ENCODE measurements at places on chromosomes 4 and X.

- no peak for DNase-seq
Observed at GRCh38 chrX:1598021-1598875, 6.8 kb downstream of the AKAP17A start.

- DNase-seq, result no peak
Observed at GRCh38 chrX:87517571-87518141, at the start of gene KLHL4. TSS of gene KLHL4 (plus strand) at chrX:87517802. CDS start at chrX:87517894, 92 bp downstream.

DNA sequence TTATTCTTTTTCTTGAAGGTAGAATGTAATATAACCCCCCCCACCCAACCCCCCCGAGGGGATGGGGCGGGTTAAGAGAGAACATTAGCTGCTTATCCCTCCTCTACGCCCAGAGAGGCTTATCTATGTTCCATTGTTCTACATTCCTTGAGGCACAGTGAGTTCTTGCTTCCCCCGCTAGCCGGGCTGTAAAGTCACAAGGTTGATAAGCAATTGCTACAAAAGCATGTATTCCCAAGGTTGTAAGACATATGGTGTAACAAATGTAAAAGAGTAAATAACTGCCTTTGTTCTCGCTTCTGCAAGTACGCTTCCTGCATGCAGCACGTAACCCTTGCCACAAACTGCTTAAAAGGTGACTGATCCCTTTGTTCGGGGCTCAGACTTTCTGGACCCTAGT lies 8.2 kb downstream of the DCAF8L2 start:
- no peak for DNase-seq

- DNase-seq, result peak; percentile 90
Observed at GRCh38 chr4:17561195-17561909, 15.6 kb upstream of the LAP3 start.

DNA sequence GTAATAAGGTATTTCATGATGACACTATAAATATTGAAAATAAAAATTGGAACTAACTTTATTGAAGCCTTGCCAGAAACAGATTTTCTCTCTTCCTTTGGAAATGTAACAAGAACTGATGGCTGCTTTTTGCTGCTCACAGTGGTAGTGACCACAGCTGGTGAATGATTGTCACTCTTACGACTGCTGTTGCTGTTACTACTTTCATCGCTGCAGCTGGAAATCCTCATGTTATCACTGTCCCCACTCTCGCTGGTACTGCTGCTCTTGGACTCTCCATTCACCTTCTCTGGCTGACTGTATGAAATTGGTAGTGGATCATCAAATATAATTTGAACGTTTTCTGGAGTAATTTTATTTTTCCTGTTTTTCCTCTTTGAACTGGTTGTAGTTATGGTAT lies 28.5 kb upstream of the COX18 start:
- no peak for DNase-seq

- DNase-seq, result no peak
Observed at GRCh38 chr4:54709400-54709799, 51.6 kb downstream of the KIT start.

- no peak for DNase-seq
Observed at GRCh38 chr4:142648378-142648777, 197.7 kb downstream of the INPP4B start.

GRCh38 chr4:38177035-38177546 lies 216.9 kb downstream of the PTTG2 start:
- DNase-seq, result no peak

DNA sequence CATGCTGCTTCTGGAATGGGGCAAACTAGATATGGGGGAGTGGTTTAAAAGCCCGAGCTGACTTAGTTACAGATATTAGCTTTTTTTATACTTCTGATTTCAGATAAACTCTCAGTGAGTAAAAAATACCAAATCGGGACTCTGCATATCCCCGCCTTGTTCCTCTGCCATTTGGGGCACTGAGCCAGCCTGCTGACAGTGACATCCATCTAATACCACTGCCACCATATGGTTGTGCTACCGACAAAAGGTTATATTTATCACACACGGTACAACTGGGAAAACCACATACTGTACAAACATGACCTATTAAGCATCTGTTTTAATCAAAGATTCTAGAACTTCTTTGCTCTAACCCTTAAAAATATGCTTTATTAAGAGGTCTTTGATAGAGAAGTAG lies 78.7 kb downstream of the GALNT7 start:
- no peak for DNase-seq
